ENCODE measurements at places on chromosomes 2 and 18. TPM values are rescaled to one million over a fixed set of nuclear protein-coding genes. Genes with fewer than 3 reads are reported as not detected.

Gene CCDC178
- total RNA-seq: not detected

Gene SERPINB3
- not detected for total RNA-seq

Gene TRAF3IP1
- total RNA-seq: 8.3 TPM

Gene HJURP
- total RNA-seq: not detected

Gene UGT1A3
- total RNA-seq: not detected

Measured in naive thymus-derived CD8-positive, alpha-beta T cell (primary cell).